Activated CD8-positive, alpha-beta memory T cell treated with anti-CD3 and anti-CD28 coated beads for 24 hours (primary cell): ENCODE measurements at places on chromosomes 7 and 10.
A peak's percentile ranks its signal among the peaks of the same experiment; 100 is the strongest.

GRCh38 chr7:26789481-26790184 lies 74.8 kb downstream of the SKAP2 start:
- DNase-seq, result no peak

DNA sequence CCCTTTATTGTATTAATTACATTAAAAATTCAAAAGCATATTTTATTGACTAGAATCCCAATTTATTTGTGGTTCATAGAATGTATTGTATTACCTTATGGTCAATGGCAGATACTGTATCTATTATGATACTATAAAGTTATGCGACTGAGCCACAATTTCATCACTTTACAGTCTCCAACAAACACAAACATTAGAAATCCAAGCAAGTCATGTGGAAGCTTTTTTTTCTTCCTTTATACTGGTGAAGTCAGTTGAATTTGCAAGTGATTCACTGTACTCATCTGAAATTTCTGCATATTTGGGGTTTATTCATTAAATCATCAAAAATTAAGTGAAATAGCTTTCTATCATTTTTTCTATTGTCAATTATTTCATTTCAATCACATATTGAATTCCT lies 54.3 kb downstream of the BMPER start:
- no peak for DNase-seq

DNA sequence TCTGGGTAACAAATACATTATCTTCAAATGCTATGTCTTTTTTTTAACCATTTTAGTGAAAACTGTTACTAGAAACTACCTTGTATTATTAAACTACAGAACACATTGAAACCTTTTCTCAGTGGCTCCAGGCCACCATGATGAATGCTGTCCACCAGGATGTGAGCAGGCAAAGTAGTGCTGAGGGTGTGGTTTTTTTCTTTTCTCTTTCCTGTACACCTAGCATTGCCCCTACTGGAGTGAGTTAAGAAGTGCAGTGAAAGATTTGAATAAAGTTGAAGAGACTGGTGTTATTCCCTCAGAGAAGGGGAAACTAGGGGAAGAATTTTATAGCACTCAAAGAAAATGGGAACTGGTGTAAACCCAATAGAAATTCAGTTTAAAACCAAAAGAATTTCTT lies 120.0 kb upstream of the SAMD8 start:
- DNase-seq, result no peak

- DNase-seq, result no peak
Measured at GRCh38 chr10:7689591-7689990, 13.5 kb upstream of the ITIH2 start.

- DNase-seq, result no peak
Measured at GRCh38 chr7:96097835-96098234, 224.1 kb downstream of the SLC25A13 start.

- DNase-seq, result no peak
Measured at GRCh38 chr10:45440511-45441062, 66.6 kb downstream of the ALOX5 start.

DNA sequence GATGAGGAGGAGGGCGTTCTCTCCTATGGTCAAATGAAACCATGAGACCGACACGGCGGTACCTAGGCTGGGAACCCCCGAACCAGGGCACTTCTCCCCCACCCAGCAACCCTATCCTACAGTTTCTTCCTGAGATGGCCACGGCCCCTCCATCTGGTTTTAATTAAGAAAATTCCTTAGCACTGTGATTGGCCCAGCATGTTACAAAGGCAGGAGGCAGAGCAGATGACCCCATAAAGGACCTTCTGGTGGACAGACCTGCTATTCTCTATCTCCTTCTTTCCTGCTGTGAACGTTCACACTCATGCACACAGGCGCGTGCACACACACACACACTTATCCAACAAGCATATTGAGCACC lies 129.4 kb downstream of the RGS10 start:
- DNase-seq, result no peak

GRCh38 chr10:1483246-1483645 lies 254.1 kb downstream of the ADARB2 start:
- no peak for DNase-seq

DNA sequence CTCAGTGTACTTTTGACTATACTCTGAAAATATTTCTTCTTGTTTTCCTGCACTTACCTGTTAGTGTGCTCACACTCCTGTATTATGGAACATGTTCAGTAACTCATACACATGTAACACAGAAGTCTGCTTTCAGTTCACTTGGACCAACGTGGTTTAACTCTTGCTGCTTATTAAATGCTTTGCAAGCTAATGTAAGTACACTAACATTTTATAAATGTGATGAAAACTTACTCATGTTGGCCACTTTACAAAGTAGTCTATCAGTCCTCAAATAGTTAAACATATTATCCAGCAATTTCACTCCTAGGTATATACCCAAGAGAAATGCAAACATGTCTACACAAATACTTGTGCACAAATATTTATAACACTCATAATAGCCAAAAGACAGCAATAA lies 98.4 kb downstream of the UBE2H start:
- DNase-seq, result no peak

- no peak for DNase-seq
Measured at GRCh38 chr7:47807756-47808155, 140.5 kb downstream of the PKD1L1 start.

DNA sequence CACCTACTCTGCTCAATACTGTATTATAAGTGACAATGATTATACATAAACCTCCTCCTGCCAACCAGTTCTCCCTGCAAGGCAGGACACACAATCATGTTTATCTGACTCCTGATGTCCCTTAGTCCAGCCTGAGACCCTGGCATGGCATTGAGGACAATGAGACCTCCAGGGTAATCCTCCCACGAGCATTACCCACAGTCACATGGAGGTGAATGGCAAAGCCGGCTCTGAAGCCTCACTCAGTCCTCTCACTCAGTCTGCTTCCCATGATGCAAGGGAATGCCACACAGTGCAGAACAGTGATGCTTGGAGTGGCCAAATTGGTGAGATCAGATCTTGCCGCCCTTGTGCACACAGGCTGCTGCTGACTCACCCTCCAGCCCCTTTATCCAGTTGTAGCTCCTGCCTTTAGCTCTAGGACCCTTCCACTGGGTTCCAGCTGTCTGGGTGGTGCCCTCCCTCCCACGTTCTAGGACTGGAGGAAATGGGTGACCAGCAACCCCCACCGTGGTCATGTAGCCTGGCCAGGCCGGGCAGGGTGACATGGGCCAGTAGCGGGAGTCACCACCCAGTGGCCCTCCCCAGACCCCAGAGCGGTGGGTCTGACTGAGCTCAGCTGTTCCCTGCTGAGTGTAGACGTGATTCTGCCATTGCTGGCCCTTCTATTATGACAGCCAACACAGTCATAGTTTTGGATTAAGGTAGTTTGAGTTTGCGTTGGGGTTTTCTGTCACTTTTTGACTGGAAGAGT lies 5.5 kb upstream of the ADCY1 start:
- peak; percentile 13 for DNase-seq

DNA sequence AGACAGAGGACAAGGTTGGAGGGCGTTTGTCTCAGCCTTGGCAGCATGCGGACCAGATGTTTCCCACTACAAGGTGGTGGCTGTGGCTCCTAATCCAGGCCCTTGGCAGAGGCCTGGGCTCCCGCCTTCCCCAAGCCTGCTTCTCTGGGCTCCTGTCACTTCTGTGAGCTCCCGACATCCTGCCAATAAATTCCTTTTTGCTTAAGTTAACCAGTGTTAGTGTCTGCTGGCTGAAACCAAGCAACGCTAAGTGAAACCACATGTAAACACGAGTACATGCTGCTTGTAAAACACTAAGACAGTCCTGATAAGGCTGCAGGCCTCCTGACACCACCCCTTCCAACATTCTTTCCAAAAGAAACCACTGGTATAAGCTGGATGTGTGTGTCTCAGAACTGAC lies 263.6 kb upstream of the ZMIZ1 start:
- no peak for DNase-seq

DNA sequence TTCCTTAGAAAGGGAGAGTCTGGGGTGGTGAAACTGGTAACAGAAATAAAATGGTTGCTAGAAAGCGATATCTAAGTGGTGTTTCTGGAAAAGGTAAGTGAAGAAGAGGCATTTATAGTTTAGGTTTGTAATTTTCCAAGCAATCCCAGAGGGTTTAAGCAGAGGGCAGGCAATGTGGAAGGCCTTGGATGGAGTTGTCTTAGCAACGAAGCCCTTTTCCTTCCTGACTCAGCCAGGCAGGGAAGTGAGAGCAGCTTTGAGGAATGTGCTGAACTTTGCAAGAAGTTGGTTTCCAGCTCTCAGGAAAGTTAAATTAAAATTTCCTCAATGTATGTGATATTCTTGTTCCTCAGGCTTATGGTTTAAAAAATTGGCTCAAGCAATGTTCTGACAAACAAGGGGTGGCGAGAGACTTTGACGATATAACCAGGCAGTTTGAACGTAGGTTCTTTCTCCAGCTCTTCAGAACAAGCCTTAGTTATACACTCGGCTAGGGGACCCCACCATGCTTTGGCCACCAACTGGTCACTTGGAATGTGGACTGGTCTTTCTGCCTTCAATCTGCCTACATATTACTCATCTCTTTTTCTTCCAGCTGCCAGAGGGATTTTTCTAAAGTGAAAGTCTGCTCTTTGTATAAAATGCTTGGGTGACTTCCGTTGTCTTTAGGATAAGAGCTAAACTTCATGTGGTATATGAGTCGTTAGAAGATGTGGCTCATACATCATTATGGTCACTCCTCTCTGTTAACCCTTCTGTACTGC lies 66.9 kb upstream of the SLC25A13 start:
- no peak for DNase-seq

GRCh38 chr10:46559231-46559671 lies 2.8 kb upstream of the GPRIN2 start:
- DNase-seq, result peak; percentile 53

GRCh38 chr7:80611779-80612178 lies 26.7 kb upstream of the CD36 start:
- no peak for DNase-seq

- DNase-seq, result no peak
Measured at GRCh38 chr7:46747869-46748576, 827.0 kb upstream of the IGFBP3 start.

- no peak for DNase-seq
Measured at GRCh38 chr10:64174666-64175255, 653.6 kb downstream of the REEP3 start.

DNA sequence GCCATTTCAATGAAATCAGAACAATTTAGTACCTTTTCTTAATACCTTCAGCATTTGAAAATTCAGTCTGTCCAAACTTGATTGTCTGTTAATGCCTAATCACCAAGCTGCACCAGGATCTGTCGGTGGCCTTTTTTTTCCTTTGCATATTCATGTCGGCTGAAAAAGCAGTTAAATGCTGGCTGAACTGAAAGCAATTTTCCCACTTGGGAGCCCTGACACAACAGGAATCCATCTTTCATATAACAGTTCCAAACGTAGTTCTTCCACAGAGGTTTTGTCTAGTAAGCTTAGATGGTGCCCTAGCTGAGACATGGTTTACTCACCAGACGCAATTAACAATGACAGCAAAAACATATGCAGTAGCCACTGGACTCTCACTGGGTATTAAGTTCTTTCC lies 83.6 kb upstream of the CHCHD3 start:
- no peak for DNase-seq

DNA sequence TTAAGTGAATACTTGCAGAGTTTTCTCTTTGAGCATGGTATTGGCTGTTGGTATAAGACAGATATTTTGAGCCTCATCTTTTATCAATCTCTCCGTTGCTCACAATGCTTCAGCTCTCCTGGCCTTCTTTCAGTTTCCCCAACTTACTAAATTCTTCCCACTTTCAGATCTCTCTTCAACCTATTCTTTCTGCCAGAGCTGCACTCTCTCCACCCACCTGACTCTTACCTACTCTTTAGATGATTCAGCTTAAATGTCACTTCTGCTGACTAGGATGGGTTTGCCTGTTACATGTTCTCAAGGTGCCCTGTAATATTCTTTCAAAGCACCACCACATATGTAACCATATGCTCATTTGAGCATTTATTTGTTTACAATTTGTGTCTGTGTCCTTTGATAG lies 1.6 kb downstream of the EXOSC1 start:
- DNase-seq, result no peak
